ENCODE measurements at places on chromosomes 4 and X.

DNA sequence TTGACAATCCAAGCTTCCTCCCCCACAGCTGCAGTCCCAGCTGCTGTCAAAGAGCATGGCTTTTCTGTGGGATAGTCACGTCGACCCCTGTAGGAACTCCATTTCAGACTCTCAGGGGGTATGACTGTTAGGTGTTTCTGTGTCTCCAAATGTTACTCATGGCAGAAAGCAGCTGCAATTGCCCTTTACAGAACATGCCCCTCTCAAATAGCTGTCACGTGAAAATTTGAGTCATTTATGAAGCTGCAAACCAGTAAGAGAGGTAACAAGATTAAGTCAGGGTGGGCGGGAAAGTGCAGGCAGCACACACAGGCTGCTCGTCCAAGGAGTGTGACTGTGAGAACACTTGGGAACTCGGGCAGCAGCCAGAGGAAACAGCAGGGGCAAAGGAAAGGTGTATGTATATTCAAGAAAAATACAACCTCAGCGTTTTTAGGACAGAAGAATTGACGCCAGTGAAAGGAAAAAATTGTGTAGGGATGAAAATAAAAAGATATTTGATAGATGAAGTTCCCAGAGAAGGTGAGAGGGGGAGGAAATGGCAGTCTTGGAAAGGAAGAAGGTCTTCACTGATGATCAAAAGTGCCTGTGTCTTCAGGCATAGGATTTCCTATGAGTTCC, 66.5 kb upstream of the TMEM184C start:
- DNase-seq: no peak

- DNase-seq: no peak
These were observed 3.7 kb upstream of the SH3TC1 start for GRCh38 chr4:8195431-8195830.

GRCh38 chr4:120207021-120207420, 140.4 kb upstream of the MAD2L1 start:
- DNase-seq: no peak

DNA sequence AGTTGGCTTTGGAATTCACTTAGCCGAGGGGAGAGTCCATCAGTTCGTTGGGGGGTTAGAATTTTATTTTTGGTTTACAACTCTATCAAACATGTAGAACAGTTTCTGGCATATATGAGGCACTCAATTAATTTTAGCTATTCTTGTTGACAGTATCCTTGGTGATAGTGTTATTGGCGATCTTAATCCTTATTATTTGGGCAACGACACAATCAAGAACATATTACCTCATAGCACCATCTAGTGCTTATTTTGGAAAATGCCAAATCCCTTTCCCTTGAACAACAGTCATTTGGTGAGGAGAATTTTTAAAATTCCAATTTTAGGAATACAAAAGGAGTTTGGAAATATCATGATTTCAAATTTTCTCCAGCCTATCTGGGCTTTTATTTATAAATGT, 17.9 kb upstream of the PGRMC1 start:
- DNase-seq: no peak

DNA sequence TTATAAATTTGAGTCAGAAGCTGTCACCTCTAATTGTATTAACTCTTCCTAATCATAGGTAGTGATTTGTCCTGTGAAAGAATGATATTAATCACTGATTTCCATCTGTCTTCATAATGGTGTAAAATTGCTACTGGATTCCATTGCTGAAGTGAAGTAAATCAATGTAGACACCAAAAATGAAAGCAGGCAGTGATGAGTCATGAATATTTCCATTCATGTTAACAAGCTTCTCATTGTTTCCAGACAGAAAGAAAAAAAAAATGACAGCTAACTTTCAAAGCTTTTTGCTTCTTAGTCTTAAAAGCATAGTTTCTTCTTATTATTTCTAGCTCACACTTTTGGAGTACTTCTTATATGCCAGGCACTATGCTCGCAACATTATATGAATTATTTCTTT, 21.5 kb downstream of the FAM114A1 start:
- DNase-seq: no peak

DNA sequence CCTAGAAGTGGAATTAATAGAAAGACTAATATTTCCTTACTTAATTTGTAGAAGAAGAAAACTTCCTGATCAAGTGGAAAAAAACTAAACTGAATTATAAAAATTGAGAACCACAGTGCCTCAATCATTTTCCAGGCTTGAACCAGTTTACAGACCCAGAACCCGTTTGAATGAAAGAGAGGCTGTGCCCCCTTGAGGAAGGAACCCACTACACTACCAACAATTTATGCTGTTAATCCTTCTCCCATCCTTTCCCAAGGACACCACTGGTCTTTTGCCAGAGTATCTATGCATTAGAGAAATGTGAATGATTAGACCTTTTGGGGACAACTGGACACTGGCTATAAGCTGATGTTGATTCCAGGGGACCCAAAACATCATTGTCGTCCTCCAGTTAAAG, 842.6 kb downstream of the TECRL start:
- no peak for DNase-seq

DNA sequence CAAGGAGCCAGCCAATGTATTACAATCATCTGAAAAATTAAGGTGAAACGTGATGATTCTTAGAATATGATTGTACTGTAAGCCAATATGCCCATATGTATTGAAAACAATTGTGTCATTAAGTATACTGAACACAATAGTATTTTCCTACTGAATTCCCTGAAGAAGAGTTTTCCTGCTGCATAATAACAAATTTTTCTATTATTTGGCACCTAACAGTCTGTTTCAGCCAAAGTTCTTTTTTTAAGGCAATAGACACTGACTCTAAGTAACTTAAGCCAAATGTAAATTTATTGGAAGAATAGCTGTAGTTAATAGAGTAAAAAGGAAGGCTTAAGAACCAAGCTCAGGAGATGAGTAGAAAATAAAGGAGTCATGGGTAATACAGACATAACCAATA, 220.6 kb downstream of the PPP4R3C start:
- DNase-seq: no peak

DNA sequence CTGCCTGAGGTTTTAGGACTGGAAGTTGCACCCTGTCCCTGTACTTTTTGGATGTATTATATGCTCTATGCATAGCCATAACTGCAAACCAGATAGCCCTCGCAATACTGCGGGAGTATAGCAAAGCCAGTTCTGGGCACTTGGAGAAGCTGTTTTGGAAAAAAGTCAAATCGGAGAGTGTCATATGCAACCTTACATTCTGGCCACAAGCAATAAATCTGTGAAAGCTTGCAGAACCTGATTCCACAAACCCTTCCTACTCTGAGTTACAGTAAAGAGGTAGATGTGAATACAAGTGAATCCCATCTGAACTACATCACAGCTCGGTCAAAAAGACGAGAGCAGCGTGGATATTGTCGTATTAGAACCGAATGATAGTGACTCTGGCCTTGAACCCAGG, 10.3 kb downstream of the HELT start:
- no peak for DNase-seq

DNA sequence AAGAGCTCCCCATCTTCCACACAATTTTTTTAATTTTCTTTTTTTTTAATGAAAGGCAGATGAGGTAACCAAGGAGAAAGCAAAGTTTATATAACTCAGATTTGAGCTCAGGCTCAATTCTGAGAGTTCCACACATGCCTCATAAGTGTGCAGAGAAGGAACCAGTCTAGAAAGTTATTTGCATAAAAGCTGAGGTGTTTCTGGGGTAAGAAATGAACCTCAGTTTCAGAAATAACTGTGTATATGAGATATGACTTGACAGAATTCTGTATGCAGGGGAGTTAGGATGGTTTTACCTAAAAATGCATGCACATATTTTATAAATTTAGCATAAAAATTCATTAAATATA, 51.3 kb downstream of the DTHD1 start:
- no peak for DNase-seq

GRCh38 chrX:68304602-68305001, 128.7 kb downstream of the OPHN1 start:
- DNase-seq: no peak

- DNase-seq: no peak
These were observed 35.0 kb downstream of the NUDT11 start for GRCh38 chrX:51461053-51462044.

DNA sequence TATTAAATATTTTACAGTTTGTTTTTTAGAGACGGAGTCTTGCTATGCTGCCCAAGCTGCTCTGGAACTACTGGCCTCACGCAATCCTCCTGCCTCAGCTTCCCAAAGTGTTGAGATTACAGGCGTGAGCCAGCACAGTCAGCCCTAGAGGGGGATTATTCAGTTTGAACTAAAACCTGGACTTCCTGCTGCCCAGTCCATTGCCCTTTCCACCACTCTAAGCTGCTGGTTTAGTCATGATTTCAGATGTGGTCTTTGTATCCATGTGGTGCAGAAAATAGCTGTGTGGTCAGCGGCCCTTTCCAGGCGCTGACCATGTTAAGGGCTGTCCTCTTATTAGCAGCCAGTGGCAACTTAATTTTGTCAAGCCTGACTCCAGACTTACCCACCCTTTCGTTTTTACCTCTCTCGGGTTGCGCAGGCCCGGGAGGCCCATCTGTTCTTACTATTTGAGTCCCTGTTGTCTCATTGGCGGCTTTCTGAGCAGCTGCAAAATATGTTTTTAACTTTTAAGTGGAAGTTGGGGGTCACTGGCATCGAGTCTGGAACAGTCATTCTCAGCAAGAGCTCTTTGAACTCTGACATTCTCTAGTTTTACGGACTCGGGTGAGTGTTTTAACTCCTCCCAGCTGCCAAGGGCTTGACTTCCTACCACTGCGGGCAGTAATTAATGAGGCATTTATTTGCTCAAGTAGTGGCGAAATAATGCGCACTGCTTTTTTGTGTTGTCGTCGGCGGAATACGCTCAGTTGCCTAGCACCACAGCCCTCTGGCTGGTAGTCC, 773 bp upstream of the VMA21 start:
- DNase-seq: peak; percentile 56

GRCh38 chr4:113810906-113811305, 49.4 kb upstream of the CAMK2D start:
- no peak for DNase-seq

- no peak for DNase-seq
These were observed 62.8 kb downstream of the PPP3CA start for GRCh38 chr4:101284546-101284945.

DNA sequence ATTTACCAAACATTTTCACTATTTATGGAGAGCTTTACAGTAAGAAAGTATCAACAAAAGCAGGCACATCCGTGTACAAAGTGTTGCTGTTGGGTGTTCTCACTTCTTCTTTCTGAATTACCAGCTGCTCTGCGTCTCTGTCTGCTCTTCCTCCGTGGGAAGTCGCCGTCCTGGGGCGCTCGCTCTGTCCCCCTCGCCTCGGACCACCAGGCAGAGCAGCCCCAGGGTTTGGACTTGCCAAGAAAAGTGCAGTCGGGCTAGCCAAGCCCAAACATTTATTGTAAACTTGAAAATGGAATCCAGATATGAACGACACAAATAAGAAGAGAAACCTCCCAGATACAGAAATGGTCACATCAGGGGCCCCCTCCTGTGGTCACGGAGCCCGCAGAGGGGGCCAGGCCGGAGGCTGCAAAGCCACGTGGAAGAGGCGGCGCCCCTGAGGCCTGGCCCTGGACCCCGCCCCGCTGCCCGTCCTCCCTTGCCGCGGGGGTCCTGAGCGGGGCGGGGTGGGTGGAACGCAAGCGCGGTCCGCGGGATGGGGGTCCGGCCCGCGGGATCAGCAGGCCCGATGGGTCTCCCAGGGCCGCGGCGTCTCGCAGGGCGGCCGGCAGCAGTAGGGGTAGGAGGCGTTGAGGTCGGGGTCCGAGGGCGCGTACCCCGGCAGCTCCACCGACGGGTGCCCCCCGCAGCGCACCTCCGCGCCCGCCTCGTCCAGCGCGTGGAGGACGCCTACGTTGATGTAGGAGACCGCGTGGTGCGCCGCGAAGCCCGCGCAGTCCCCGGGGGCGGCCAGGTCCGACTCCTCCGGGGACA, 1.5 kb downstream of the TMEM271 start:
- no peak for DNase-seq

- DNase-seq: no peak
These were observed 221.3 kb downstream of the STIM2 start for GRCh38 chr4:27081675-27082586.

DNA sequence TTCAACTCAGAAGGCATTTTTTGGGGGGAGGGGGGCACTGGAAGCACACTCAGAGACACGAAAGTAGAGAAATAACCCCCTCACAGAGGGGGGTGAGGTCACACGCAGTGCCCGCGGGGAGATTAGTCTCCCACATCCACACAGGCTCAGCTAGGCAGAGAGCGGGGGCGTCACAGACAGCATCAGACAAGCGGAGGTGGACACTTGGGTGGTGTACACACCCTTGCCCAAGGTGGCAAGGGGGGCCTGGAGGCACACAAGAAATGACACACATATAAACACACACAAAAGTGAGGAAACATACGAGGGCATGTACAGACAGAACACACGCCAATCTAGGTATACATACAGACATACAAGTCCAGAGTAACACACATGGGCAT, 637 bp upstream of the SYN1 start:
- DNase-seq: no peak

DNA sequence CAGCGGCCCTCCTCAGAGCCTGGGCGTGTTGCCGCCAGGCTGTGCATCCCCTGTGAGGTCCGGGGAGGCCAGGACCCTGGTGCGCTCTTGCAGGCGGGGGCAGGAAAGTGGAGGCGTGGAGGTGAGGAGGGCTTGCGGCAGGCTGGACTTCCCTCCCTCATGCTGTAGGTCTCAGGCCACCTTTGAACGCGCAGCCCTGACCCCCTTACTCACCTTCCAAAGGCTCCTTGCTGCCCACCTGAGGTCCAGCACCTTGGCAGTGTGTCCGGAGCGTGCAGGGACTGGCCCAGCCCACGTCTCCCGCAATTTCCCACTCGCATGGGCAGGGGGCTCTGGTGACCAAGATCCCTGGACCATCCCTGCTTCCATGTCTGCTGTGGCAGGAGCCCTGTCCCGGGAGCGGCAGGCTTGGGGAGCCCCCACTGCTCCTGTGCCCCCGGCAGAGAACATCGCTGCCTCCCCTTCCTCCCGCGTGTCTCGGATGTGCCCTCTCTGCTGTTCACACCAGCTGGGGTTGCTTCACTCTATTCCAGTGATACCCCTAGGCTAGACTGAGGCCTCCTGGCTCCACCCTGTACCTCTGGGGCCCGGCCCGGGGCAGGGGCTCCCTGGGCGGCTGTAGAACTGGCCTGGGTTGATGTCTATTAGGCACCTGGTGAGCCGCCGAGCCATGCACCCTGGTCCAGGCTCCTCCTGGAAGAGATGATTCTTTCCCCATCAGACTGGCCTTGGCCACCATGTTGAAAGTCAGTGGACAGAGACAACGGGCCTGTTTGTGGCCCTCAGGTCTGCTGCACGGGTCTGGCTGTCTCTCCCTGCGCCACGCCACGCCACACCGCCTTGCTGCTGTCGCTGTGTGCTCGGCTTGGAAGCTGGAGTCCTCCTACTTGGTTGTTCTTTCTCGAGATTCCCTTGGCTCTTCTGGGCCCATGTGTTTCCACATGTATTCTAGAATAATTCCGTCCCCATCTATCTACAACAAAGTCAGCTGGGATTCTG, 95.4 kb upstream of the ADRA2C start:
- DNase-seq: no peak

DNA sequence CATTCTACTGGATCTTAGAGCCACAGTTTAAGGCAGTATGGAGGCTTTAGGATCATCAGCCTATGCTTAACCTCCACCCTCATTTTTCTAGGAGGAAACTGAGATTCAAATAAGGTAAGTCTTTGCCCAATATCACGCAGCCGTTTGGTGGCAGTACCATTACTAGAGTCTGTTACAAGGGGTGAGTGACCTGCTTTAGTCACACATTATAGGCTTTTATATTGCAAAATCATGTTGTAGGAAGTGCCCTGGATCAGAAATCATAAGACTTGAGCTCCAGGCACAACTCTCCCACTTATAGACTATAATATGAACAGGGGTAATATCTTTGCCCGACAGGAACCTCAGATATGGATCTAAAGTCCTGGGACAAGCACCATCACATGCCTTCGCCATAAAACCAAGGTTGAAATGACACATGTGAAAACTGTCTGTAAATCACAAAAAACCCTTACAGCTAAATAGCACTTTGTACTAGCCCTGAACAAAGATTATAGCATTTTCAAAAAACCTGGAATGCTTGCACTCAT, 19.2 kb downstream of the HPSE start:
- DNase-seq: no peak

All from GF-D8 (cell line).